ENCODE measurements at places on chromosomes 11 and 22. TPM values are rescaled to one million over a fixed set of nuclear protein-coding genes. Genes with fewer than 3 reads are reported as not detected.

- DNase-seq, result no peak
Observed at GRCh38 chr22:45159652-45160462, 3.9 kb upstream of the NUP50 start.

- DNase-seq, result no peak
Observed at GRCh38 chr11:33640730-33641371, 59.8 kb downstream of the C11orf91 start.

DNA sequence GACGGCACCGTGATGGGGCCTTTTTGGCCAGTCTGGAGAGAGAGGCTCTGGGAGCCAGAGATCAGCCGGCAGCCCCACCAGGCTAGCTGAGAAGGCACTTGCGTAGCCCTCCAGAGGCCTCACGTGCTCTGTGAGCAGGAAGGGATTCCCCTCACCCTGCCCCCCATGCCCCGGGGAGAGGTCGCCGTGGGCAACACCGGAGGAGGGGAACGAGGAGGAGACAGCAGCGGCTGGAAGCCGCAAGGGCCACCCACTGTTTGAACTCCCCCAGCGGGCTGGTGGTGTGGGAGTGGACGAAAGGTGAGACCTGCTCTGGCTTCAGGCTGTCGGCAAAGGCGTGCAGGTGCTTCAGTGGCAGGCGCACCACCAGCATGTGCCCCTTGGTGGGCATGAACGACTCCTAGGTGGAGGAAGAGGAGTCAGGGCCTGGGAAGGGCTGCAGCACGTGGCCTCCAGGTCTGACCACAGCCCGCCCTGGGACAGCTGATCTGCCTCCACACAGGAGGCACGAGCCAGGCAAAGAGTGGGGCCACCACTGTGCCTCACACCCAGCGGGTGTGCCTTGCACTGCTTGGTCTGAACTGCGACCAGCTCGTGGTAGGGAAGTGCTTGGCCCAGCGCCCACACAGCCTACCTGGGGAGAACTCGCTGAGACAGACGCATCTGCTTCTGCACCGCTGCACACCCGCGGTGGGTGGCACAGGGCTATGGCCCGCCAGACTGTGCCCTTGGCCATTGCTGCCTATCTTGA is 99.9 kb downstream of the MED15 start:
- DNase-seq, result no peak

DNA sequence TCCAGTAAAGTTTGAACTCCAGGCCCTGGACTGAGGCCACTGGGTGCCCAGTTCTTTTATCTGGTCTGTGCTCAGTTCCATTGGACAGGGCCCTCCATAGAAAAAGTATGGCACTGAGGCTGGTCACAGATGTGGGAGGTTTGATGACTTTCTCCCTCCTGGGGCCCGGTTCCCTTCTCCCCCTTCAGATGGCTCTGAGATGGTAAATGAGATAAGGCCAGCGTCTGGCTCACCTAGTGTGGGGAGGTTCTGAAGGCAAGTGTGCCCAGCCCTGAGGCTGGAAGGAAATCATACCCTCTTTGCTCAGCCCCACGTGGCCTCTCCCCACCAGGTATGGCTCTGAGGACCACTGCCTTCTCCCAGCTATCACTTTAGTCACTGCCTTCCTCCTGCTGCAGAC is 1.5 kb upstream of the CLDN5 start:
- DNase-seq, result no peak

DNA sequence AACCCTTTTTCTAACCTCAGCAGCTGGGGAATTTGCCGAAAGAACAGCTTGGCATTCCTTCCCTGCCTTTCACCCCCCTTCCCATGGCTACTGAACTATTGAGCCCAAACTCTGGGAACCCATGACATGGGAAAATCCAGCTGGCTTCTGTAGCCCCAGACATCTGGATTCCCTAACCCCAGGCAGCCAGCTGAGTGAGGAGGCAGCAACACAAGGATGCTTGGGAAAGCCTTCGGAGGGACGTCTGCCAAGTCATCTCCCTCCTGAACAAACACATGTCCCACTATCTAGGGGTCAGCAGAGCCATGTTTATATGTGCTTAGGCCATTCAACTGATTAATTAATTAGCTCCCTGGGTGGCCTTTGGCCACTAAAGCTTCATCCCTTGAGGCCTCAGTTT is 21.6 kb downstream of the LRRC55 start:
- peak; percentile 56 for DNase-seq

Gene OR6T1
- not detected for total RNA-seq

GRCh38 chr22:40479887-40480538 is 109.6 kb downstream of the SGSM3 start:
- no peak for DNase-seq

- DNase-seq, result no peak
Observed at GRCh38 chr11:11227296-11228085, 125.6 kb downstream of the CSNK2A3 start.

GRCh38 chr22:35548722-35549112 is 8.1 kb downstream of the RASD2 start:
- DNase-seq, result no peak

Gene INS
- 1.8 TPM for total RNA-seq

DNA sequence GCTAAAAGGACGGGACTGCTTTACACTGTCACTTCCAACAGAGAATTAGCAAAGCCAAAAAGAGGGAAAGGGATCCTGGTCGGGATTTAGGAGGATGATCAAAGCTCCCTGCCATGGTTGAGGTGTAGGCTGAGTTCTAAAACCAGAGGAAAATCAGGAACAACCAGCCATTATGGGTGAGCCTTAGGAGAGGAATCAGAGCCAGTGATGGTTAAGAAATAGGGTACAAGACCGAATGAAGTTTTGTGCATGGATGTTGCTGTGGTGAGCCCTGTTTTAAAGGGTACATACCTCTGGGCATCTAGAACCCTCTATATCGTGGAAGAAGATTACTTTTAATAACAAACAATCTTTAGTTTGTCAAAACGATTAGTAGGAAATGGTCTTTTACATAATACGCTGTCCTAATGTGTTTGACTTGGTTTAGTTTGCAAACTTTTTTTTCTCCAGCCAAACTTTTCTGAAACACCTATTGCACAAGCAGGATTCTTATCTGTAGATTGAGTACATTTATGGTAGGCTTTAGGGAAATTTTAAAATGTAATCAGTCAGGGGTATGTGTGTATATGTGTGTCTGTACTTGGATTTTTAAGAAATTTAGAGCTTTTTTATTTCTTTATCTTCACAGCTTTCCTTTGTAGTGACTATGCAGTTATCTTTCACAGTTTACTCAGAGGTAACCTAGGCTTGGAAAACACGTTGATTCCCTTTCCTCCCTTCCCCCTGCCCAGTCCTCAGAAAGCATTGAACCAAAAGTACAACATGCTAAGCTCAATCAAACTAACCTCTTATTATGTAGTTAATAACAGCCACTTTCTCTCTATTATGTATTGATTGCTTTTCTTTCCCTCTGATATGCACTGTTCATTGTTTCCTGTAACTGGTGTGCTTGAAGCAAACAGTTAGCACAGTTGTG is 26.8 kb downstream of the TRIM44 start:
- no peak for DNase-seq

Gene SORL1
- 14.7 TPM for total RNA-seq

DNA sequence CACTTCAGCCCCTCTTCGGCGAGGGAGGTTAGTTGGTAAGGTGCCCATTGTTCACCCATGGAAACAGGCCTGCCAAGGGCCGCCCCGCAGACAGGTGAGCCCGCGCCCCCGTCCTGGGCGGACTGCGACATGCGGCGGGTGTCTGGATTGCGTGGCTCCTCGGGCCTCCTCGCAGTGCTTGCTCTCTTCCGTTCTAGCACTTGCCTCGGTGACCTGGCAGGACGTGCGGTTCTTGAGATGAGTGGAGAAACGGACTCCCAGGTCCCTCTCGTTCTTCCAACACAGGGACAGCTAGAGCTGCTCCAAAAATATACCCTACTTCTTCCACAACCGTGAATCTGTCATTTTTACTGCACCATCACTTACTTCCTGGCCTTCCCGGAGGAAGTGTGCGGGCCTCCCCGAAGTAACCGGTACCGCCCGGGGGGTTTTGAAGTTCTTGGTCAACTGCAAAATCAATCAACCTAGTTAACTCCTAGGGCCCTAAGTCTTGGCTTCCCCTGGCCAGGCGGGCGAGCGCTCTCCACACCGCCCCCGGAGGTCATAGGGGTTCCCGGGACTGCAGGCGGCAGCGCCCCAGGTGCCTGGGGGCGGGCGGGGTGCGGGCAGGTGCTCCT is 745 bp upstream of the ZBTB44 start:
- DNase-seq, result no peak

GRCh38 chr11:45890886-45891550 is 5.6 kb downstream of the MAPK8IP1 start:
- no peak for DNase-seq

- DNase-seq, result no peak
Observed at GRCh38 chr22:47783433-47784366, 1021.2 kb downstream of the TBC1D22A start.

GRCh38 chr22:37197451-37198257 is 9.6 kb upstream of the C1QTNF6 start:
- DNase-seq, result peak; percentile 38

DNA sequence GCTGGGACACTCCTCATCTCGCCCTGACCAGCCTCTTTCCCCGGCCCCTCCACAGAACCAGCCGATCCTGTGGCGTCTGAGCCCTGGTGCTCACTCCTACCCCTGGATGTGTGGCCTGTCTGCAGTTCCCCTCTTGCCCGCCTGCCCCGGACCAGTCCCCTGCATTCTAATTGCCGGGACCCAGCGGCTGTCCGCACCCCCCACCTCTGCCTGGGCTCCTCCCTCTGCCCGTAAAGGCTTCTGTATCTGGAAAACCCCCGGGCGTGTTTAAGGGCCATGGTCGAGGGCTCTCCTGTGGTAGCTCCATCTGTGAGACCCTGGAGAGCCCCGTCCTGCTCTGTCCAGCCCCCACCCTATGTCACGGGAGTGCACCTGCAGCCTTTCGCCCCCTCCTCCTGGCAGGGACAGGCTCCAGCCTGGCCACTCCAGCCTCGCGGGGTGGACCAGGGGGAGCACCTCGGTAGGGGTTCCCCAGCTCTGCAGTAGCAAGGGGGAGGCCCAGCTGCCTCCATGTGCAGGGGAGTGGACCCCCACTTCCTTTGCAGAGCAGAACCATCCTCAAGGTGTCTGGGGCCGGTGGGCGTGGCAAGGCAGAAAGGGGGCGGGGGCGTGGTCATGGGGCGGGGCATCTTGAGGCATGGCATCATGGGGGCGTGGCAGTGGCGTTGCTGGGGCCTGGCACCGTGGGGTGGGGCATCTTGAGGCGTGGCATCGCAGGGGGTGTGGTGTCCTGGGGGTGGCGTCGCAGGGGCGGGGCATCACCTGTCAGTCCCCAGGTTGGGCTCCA is 430.4 kb downstream of the TBC1D22A start:
- DNase-seq, result peak; percentile 8

DNA sequence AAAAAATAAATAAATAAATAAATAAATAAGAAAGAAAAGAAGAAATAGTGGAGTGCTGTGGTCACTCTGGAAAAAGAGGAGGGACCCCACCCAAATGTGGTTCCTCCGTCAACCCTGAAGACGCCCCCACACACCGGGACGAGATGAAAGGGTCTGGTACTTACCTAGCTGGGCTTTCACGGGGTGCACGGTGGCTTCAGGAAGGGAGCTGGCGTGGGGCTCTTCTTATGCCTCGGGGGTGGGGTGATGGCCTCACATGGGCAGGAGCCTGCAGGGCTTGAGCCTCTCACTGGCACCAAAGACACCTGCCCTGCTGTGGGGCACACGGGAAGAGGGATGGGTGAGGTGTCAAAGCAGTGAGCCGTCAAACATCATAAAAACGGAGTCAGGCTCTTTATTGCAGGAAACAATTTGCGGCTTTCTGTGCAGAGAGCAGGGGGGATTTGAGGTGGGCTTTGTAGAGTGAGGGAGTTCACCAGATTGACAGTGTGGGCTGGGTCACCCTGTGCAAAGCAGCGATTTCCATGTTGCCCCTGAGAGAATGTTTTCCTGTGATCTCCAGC is 28.0 kb upstream of the KRTAP5-6 start:
- DNase-seq, result no peak

GRCh38 chr22:50080077-50080465 is 5.2 kb downstream of the MLC1 start:
- no peak for DNase-seq

Gene ELMOD1
- total RNA-seq, result 1.2 TPM

DNA sequence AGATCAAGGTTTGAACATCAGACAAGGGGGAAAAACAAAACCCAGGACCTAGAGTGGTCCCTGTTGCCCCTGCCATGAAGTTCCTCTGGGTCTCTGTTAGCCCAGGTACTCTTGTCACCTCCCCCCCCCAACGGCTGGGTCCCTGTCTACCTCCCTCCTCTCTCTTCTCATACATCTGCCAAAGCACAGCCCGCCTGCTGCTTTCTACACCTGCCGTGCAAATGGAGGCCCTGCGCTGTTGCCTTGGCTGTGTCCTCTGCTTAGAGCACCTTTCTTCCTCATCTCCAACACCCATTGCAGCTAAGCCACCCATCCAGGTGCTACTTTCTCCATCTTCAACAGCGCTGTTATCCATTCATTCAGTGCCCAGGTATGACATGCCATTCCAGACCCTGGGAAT is 99.2 kb downstream of the TP53I11 start:
- DNase-seq, result no peak

DNA sequence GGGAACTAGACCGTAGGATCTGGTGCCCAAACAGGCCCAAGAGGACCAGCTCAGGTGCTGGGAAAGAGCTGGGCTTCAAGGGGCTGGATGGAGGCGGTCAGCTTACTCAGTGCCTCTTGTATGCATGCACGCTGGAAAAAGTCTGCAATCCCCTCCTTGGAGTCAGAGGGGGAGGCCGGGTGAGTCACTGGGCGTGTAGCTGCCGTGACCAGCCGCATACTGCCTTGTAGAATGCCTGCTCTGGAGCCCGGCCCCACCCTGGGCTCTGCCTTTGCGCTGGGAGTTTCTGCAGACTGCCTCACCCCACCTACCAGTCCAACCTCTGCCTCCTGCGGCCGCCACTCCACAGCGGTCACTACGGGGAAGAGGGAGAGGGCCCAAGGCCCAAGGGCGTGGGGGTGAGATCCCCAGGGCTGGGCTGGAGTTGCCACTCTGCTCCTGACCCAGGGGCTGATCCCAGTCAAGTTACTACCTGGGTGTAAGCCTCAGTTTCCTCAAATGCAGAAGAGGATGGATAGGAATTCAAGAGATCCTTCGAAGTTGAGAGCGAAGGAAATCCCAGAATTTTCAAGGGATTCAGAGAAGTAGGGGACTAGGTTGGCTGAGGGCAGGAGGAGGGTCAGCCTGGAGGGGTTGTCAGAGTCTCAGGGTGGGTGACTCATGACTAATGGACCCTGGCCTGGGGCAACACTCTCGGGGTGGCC is 4.2 kb downstream of the MRGPRF start:
- peak; percentile 64 for DNase-seq

Gene SPDYC
- total RNA-seq, result not detected

Data from tibial nerve (tissue), 4 donors.